Liver (tissue), 10 donors: ENCODE measurements at places on chromosomes 3 and 15. TPM values are rescaled to one million over a fixed set of nuclear protein-coding genes. Genes with fewer than 3 reads are reported as not detected.

GRCh38 chr3:12400616-12401194 lies 83.6 kb upstream of the TSEN2 start:
- DNase-seq = no peak

- no peak for DNase-seq
Observed at GRCh38 chr15:33080006-33080405, 114.5 kb downstream of the FMN1 start.

GRCh38 chr15:48856942-48857341 lies 21.0 kb upstream of the EID1 start:
- DNase-seq = no peak

GRCh38 chr15:100784493-100785180 lies 95.0 kb upstream of the ALDH1A3 start:
- no peak for DNase-seq

GRCh38 chr3:157082305-157082982 lies 77.5 kb downstream of the CCNL1 start:
- DNase-seq = no peak

GRCh38 chr15:91980502-91981267 lies 127.2 kb downstream of the SLCO3A1 start:
- no peak for DNase-seq

DNA sequence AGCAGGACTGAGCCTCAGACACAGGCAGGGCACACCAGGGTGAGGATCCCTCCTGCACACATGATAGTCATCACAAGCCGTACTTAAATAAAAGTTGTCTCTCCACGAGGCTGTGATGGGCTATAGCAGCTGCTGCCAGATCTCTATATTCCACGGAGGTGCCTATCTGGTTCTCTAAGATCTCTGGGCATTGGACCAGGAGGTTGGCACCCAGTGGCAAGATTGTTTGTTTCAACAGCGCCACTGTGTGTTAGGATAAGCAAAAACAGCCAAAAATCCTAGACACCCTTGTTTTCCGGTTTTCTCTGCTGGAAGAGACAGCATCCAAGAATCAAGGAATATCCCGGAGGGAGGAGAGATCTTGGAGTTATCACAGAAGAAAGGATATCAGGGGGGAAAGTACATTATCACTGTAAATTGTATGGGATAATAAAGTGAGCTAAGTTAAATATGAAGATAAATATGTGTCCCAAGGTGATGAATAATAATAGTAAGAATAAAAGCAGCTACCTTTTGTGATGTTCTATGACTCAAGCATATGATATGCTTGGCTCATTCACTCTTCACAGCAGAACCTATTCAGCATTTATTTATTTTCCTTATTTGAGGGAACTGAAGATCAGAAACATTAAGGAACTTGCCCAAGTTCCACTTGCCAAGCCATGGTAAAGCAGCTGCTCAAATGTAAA lies 90.6 kb upstream of the AKAP13 start:
- DNase-seq = no peak

- no peak for DNase-seq
Observed at GRCh38 chr3:50336452-50337174, 4.0 kb downstream of the RASSF1 start.

GRCh38 chr3:30500666-30501399 lies 105.6 kb upstream of the TGFBR2 start:
- DNase-seq = no peak

Gene MYLK
- 17.1 TPM for total RNA-seq

Gene HACL1
- 46.9 TPM for total RNA-seq

Gene TMEM45A
- total RNA-seq = 7.1 TPM

Gene TRPM1
- not detected for total RNA-seq

Gene RARRES1
- total RNA-seq = 0.92 TPM
